ENCODE measurements at places on chromosomes 5 and 9.
A peak's percentile ranks its signal among the peaks of the same experiment; 100 is the strongest.

DNA sequence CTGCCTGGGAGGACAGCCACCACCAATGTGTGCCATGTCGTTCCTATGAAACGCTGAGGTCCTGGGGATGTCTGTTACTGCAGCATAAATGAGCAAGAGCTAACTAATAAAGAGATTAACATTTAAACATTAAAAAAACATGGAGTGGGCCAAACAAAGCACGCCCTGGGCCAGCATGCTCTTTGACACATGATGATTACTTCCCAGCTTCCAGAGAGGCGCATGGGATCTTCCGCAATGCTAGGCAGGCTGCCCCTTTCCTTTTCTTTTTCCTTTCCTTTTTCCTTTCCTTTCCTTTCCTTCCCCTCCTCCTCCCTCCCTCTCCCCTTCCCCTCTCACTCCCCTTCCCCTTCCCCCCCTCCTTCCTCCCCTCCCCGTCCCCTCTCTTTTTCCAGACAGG is 10.6 kb upstream of the TENT4A start:
- no peak for DNase-seq

DNA sequence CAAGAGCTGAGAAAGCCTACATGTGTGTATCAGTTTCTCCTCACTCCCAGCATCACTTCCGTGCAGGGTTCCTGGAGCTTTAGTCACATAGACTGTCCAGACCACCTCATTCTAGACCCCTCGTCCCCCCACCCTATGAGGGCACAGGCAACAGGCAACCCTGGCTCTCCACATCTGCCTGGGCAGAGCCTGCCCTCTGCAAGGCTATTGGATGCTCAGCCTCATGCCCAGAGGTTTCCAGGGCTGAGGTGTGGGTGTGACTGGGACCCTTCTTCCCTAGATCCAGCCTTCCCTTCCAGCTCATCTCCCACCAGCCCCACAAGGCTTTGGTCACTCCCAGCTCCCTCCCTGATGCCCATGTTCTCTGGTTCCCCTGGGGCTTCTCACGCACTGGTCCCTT is 161.4 kb downstream of the PAX5 start:
- DNase-seq: no peak

DNA sequence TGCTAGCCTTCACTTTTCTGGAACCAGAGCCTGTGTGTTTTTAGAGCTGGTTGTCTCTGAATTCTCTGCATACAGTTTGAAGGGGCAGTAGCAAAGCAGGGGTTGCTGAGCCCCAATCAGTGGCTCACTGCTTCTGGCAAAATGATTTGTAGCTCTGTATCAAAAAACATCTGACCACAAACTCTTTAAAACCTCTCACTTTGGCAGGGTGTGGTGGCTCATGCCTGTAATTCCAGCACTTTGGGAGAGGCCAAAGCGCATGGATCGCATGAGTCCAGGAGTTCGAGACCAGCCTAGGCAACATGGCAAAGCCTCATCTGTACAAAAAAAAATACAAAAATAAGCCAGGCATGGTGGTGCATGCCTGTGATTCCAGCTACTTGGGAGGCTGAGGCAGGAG is 28.3 kb upstream of the APC start:
- no peak for DNase-seq

GRCh38 chr5:77881528-77881927 is 105.4 kb upstream of the TBCA start:
- no peak for DNase-seq

- DNase-seq: no peak
Observed at GRCh38 chr9:27569406-27569805, 3.9 kb downstream of the C9orf72 start.

DNA sequence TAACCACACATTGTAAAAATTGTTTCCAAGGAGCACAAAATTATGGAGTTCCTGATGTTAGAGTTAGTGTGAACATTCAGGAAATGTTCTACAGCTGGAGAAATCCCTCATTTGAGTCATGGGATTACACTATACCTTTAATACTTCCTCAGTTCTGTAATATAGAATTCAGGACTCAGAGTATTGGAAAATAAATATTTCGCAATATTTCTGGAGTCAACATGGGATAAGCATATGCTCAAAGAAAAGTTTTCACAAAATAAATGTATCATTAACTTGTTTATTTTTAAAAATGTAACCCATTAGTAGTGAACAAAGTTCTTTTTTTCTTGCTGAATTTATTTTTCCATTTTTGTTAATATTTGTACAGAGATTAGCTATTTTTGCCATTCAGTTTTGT is 8.6 kb downstream of the CYLC2 start:
- DNase-seq: no peak

- no peak for DNase-seq
Observed at GRCh38 chr5:172336264-172336663, 52.7 kb upstream of the UBTD2 start.

DNA sequence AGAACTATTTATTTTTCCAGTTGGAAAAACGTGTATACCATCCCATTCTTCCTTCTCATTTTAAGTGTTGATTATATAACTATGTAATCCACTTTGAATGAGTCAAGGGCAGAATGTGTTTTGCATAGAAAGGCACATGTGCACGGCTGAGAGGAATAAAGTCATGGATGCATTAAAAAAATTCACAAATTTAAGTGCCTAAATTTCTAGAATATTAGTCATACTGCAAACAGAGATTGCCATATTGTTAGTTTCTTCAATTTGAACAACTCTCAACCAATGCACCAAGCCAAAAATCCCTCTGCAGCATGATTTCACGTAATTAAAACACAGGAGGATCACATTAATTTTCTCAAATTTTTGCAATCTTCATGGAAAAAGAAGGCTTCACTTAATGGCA is 166.3 kb downstream of the MPDZ start:
- no peak for DNase-seq

DNA sequence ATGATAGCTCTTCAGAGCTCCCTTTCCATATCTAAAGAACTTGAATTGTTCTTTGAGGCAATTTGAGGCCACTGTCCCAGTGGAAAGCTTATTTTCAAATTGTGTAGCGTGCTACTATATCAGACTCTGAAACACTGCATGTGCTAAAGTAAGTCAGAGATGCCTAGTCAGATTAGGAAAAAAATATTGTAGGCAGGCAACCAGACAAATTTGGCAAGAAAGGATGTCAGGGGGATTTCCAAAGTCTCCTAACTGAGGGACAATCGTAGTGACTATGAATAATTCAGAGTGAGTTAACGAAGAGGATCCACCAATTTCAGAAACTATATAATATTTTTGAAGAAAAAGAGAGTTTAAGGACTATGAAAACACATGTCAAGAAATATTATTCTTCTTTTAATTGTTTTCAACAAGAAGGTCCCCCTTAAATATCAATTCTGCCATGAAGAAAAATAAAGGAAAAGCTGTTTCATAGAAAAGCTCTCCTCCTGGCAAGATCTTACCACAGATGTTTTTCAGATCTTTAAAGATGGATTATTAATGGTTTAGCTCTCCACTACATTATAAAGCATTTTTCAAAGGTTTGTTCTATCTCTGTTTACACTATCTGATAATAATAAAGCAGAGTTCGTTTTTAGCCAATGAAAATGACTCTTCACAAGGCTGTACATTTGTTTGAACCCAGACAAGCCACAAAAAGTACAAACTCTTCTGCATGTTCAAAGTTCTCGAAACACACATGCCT is 273.5 kb upstream of the PTGER4 start:
- no peak for DNase-seq

GRCh38 chr5:160456480-160457177 is 35.0 kb downstream of the PTTG1 start:
- DNase-seq: no peak

- no peak for DNase-seq
Observed at GRCh38 chr5:108249095-108249784, 132.7 kb downstream of the FBXL17 start.

- no peak for DNase-seq
Observed at GRCh38 chr5:860506-861150, 9.8 kb upstream of the ZDHHC11 start.

DNA sequence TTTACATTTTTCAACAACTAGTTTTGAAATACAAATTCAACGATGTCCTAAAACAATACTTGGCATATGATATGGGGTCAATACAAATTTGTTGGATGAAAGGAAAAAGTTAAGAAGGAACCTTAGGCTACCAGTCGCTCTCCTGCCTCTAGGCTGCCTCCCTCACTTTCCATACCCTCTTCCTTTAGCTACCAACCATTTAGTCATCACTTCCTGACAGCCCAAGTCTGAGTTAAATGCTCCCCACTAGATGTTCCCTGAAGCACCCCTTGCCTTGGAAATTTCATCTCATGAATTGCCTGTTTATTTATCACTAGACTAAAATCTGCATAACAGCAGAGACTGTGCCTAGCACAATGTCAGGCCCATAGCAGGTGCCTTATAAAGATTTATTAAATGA is 2.7 kb upstream of the LARS1 start:
- no peak for DNase-seq

GRCh38 chr9:93092251-93092991 is 3.6 kb upstream of the CARD19 start:
- peak; percentile 58 for DNase-seq

GRCh38 chr5:1037671-1038416 is 29.2 kb downstream of the NKD2 start:
- DNase-seq: no peak

- no peak for DNase-seq
Observed at GRCh38 chr5:180140571-180140970, 68.4 kb downstream of the RASGEF1C start.

GRCh38 chr5:59786334-59786805 is 107.2 kb downstream of the PDE4D start:
- DNase-seq: no peak

DNA sequence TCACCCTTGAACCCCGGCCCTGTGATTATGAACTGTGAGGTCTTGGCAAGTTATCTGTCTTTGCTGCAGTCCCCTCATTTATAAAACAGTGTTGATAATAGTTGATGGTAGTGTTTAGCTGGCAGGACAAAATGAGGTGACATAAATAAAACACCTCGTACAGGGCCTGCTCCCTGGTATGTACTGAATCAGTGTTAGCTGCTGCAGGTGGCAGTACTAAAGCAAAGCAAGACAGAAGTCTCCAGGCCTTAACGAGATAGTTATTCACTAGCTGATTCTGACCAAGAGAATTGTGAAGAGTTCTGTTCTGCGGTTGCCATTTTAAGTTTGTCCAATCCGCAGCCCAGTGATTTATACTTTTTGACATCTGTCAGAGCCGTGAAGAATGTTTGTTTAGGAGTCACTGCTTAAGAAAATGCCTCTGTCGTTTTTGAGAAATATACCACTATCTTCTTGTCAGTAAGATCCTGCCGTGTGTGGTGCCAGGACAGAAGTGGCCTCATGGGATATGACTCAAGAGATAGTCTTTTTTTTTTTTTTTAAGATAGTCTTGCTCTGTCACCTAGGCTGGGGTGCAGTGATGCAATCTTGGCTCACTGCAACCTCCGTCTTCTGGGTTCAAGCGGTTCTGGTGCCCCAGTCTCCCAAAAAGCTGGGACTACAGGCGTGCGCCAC is 75.9 kb downstream of the KDM4C start:
- no peak for DNase-seq

GRCh38 chr5:136081217-136081591 is 51.4 kb upstream of the SMAD5 start:
- no peak for DNase-seq

DNA sequence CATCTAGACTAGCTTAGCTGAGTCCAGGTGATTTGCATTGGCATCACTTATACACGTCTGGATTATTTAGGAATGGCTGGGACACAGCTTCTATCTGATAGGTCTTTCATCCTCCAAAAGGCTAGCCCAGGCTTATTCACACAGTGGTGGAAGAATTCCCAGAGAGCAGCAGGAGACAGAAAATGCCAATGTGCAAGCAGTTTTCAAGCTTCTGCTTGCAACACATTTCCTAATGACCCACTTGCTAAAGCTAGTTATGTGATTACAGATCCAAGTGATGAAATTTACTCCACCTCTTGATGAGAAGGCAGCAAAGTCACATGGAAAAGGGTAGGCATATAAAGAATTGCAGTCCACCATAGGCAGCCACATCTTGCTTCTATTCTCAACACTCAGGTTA is 44.2 kb upstream of the MAST4 start:
- DNase-seq: no peak

GRCh38 chr5:32522429-32523143 is 62.8 kb upstream of the SUB1 start:
- no peak for DNase-seq

GRCh38 chr5:124418390-124418789 is 328.0 kb downstream of the ZNF608 start:
- DNase-seq: no peak

DNA sequence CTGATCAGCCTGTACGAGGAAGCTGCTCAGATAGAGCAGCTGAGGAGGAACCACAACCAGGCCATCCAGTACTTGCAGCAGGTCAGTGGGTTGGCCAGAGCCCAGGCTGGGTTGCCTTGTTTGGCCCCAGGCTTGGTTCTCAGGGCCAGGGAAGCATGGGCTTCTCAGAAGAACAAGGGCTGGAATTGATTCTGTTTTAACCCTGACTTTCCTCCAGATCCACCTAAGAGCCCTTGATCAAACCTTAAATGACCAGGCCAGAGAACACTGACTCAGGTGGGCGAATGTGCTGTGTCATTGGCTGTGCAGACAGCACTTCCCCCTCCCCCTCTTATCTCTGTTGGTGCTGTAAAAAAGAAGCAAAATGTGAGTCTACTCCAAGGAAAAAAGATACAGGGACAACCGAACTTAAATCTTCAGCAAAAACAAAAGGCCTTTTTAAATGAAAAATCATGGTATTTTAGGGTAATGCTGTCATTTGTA is 28.1 kb downstream of the TTC23L start:
- no peak for DNase-seq

DNA sequence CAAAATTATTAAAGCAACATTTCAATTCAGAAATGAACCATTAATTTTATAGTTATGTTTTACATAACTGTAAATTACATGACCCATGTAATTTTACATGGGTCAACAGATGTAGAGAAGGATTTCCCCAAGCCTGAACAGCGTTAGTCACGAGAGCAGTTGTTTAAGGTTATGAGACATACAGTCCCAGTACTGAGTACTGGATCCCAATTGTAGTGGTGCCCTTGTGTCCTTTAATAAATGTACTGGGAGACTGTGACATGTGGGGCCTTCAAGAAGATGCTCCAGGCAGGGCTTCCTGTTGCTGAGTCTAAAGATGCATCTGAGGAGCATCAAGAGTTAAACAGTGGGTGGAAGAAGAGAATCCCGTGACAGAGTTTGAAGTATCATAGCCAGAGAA is 125.5 kb upstream of the ZNF462 start:
- DNase-seq: no peak
